Stimulated activated memory B cell treated with anti-CD40 and anti-IgM and Interleukin-4, amounts not matched to agents 10 μg/mL and 1 μg/mL and 100 μg/mL, for 72 hours (primary cell): ENCODE measurements at places on chromosomes 6 and 20.

- ATAC-seq: no peak
Measured at GRCh38 chr20:17282501-17282900, 55.7 kb downstream of the PCSK2 start.

- ATAC-seq: peak; percentile 32
Measured at GRCh38 chr6:98975421-98975820, 27.7 kb upstream of the FBXL4 start.

DNA sequence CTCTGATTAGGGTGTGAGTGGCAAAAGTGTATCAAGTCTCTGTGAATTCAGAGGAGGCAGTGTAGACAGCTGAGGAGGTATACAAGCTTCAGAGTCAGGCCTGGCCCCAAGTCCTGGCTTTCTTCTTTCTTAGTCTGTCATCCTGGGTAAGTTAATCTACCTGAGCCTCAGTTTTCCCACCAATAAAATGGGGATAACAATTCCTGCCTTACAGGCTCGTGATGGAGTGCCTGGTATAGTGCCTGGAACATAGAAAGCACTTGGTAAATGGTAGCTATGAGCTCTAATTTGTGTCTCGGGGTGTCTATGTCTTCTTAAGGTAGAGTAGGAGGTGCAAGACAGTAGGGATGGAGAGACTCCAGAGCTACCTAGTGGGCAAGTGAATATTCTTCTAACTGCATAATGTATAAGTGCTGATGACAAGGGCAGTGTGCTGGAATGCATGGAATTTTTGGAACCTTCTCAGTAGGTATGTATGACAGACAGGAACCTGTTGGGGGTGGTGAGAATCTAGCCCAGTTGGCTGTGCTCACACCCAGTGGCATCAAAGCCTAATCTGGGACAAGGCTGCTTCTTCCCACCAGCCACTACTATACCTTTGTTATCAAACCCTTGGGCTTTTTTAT lies 4.0 kb upstream of the SCUBE3 start:
- ATAC-seq: no peak

DNA sequence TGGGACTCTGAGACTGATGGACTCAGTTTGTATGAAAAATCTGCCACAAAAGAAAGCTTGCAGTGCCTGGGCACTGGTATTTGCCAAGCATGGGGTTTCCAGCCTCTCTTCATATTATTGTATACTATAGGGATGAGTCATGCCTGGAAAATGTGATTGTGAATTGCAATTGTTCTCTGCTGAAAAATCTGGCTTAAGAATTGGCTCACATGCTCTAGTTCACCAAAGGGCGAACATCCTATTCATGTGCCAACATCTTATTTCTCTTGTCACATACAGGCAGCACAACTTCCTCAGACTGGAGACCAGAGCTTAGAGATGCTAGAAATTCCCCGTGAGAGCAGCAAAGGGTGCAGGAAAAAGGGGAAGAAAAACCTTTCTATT lies 103.6 kb upstream of the KCNK16 start:
- peak; percentile 62 for ATAC-seq

DNA sequence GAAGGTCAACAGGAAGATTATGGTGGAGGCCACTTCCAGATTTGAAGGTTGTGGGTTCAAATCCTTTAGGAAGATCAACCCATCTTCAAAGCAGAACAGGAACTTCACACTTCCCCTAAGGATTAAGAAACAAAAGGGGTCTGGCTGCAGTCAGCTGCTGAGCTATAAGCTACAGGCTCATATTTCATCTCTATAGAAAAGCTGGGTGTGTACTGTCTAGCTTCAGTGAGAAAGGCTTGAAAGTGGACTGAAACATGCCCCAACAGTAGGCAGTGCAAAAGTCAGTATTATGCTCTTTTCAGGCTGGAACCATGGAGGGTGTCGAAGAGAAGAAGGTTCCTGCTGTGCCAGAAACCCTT lies 60.1 kb upstream of the SPDEF start:
- ATAC-seq: no peak

DNA sequence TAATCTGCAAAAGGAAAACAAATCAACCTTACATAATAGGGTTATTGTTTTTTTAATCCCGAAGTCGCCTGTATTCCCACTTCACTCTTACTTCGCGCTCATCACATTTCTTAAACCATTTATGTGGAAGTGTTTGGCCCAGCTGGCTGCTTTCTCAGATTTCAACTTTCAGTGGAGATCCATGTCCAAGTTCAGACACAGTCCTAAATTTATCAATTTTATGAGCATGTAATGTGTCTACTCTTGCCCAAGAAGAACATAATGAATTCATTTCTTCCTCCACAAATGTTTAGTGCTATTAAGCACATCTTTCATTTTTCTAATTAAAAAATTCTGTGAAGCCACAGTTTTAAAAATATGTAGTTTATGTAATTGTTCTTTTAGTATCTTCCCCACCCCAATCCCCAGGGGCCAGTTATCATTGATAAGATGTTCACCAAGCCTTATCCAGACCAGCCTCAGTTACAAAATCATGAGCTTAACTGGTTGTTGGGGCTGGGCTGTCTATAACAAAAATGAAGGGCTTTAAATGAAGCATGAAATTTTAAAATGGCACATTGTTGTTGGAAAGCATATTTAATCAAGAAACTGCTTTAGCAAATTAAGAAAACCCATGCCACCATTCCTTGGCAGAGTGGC lies 151.7 kb downstream of the UST start:
- no peak for ATAC-seq

DNA sequence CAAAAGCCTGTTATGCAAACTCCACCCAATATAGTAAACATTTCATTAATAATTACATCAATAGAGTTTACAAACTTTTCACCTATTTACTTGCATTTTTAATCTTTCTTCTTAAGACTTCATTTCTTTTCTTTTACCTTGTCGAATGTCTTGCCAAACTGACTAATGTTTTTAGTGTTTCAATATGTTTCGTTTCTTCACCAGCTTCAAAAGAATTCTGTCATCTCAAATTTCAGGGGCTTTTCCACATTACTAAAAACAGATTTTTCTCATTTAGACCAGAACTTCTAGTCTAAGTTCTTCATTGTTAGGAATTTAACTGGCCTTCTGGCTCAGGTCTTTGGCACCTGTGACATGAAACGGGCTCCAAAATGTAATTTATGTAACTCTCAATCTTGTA lies 196.5 kb downstream of the ARHGAP18 start:
- no peak for ATAC-seq

- ATAC-seq: no peak
Measured at GRCh38 chr6:81984599-81984998, 232.1 kb upstream of the TENT5A start.

DNA sequence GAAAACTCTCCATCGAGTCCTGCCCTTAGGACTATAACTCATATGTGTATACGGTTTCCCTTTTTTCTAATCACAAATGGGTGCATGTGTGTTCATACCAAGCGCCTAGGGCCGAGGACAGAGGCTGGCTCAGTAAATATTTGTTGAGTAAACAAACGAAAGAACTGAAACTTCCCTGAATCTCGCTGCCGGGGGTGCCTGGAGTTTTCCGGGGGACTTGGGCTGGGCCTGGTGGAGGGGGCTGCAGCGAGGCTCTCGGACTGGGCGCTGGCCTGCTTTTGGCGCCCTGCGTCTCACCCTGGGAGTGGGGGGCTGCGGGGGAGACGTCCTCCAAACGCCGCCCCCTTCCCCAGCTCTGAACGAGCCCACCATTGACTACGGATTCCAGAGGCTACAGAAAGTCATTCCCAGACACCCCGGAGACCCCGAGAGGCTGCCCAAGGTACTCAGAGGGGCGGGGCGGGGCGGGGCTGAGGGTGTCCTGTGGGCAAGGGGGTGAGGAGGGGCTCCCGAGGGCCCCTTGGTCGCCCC lies 49.0 kb downstream of the CPXM1 start:
- no peak for ATAC-seq

- no peak for ATAC-seq
Measured at GRCh38 chr6:36917541-36918193, 31.9 kb downstream of the C6orf89 start.

DNA sequence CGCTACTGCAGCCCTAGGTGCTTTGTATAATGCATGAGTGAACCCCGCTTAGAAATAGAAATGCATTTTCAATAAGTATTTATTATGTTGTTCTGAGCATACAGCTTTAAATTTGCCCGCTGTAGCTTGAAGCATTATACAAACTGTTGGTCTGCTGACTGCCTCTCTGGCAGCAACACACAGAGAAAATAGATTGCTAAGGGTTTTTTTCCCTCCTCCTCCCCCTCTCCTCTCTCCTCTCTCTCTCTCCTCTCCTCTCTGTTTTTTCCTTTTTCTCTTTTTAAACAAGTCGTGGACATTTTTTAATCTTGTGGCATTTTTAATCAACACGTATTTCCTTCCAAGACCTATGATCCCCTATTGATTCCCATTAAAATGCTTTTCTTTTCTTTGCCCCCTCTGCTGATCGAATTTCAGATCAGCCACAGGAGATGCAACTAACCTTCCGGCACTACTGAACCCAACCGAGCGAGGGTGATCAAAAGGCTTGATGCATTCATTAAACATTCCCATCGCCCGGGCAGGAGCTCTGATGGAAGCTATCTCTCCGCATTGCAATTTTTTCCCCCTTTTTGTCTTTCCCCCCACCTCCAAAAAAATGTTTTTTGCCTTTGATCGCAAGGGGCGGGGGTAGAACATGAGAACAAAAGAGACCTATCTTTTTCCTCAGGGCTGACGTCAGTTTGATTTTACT lies 90.7 kb upstream of the ARID1B start:
- ATAC-seq: peak; percentile 37

DNA sequence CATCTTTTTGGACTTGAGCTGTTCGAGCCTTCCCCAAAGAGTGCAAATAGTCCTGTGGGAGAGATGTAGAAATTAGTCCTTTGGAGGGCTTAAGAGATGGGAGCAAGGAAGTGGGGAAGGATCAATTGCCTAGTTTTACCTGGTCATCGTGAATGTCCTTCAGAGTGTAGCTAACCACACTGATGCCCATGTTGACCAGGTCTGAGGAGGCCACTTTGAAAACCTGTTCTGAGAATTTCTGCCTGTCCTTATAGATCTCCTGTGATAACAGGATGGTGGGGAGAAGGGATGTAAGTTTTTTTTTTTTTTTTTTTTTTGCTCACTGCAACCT lies 2.0 kb downstream of the FLOT1 start:
- no peak for ATAC-seq

- ATAC-seq: no peak
Measured at GRCh38 chr6:156789081-156789943, 12.1 kb downstream of the ARID1B start.

DNA sequence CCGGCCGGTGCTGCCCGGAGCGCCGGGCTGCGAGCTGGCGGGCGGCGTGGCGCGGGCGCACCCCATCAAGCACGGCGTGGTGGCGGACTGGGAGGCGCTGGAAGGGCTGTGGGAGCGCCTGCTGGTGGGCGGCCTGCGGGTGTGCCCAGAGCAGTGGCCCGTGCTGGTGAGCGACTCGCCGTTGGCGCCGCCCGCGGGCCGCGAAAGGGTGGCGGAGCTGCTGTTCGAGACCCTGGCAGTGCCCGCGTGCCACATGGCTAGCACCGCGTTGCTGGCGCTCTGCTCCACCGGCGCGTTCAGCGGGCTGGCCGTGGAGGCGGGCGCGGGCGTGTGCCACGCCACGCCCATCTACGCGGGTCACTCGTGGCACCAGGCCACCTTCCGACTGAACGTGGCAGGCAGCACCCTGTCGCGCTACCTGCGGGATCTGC lies 517 bp downstream of the ACTL10 start:
- peak; percentile 51 for ATAC-seq
